ENCODE measurements at places on chromosomes 7 and 10.

DNA sequence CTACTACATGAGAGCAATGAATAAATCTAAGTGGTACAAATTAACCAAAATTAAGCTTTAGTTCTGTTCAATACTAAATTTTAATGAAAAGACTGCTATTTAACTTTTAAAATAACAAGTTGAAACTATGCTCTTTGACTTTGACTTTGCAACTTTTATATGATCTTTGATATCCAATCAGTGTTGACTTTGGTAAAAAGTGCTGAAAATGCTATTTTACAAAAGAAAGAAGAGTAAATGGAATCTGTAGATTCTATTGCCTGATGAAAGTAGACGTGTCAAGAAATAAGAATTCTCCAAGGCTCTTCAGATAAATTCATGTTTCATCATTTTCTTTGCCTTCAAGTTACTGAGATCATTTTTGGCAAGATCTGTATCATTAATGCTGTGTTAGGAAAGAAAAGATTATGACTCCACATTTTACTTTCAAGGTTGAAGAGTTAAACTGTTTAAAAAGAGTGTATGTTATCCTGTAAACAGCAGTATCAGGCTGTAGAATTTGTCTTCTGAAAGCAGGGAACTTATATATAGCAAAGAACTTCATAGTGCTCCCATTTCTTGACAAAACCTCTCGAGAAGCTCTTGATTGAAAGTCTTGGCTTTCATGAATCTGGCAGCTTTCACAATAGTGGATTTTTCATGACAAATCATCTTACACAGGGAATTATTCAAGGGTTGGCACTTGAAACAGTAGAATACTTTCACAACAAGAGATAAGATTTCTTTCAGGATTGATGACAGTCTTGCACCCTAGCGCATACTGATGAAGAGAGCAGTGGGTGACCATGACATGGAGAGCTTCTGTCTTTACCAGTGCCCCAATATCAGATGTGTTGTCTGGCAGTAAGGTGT is 72.1 kb downstream of the PTEN start:
- DNase-seq: no peak

DNA sequence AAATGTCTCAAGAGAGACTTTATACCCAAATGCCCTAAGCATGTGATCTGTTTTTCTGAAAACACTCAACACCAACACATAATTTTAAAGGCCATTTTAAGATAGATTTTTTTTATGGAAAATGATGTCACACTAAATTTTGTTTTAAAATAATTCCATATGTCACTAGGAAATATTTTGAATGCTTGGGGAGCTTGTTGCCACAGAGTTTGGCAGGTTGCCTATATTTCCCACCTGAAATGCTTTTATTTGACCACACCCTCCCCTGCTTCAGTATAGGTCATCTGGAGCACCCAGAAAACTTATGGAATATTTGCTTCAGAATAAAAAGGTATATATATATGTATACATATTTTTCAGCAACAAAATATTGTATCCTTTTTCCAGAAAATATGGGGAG is 180.0 kb upstream of the ANK3 start:
- DNase-seq: no peak

DNA sequence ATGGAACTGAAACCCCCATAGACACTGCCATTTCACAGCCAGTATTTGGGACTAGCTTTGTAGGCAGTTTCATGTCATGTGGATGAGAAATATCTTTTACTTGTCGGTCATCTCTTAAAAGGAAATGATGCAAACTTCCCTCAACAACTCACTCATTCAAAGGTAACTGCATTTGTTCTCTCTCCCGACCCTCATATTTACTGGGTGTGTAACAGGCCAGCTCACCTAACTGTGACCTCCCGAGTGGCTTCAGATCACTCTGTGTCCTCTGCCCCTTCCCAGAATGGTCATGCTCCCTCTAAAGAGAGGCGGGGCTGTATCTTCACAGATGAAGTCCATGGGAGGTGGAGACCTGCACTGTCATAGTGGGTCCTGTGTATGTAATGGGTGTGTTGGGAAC is 14.7 kb downstream of the LRRC18 start:
- no peak for DNase-seq

GRCh38 chr7:5870311-5870710 is 10.3 kb upstream of the OCM start:
- no peak for DNase-seq

DNA sequence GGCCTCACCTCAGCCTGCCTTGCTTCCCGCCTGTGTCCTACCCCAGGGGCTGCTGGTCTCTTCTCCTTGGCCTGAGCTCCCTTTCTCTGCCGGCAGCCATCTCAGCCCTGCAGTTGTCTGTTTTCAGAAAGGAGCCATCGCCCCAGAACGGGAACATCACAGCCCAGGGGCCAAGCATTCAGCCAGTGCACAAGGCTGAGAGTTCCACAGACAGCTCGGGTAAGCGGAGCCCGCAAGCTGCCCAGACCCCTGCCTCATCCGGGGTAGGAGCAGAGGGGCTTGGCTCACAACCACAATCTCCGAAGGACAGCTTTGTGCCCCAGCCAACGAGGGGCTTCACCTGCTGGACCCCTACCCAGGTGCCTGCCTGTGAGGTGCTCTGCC is 5.3 kb upstream of the DEPP1 start:
- DNase-seq: no peak

DNA sequence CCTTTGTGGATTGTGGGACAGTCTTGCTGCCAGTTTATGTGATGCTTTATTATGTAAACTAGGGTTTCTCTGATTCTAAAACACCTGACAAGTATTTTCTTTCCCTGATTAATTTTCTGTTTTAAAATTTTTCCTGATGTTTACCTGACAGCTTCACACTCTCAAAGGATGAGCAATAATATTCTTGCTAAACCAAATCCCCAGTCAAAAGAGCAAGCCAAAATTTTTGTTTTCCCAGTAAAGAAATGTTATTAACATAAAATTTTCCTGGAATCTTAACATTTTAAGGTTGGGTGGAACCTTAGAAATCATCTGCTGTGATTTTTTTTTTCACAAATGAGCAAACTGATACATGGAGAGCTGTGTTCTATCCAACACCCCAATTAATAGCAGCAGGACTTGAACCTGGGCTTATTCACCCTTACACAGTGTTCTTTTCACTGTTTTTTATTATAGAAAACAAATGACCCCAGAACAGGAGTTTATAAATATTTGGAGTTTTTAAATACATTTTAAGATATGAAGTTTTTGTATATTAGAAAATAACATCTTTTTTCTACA is 185.2 kb upstream of the VIPR2 start:
- no peak for DNase-seq

GRCh38 chr7:78444267-78444666 is 645.7 kb downstream of the PHTF2 start:
- DNase-seq: no peak

- no peak for DNase-seq
Measured at GRCh38 chr7:116829041-116829440, 33.3 kb upstream of the CAPZA2 start.

DNA sequence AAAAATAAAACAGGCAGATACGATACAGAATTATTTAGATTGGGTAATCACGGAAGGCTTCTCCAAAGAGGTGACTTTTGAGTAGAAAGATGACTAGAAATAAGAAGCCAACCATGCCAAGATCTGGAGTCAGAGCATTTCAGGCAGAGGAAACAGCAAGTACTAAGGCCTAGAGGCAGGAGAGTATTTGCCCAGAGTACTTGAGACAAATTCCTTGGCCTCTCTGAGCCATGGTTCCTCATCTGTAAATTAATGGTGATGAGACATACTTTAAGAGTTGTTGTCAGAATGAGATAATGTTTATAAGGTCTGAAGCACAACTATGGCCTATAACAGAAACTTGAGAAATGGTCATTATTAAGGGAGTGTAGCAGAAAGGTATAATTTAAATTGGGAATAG is 15.8 kb upstream of the GPR37 start:
- no peak for DNase-seq

DNA sequence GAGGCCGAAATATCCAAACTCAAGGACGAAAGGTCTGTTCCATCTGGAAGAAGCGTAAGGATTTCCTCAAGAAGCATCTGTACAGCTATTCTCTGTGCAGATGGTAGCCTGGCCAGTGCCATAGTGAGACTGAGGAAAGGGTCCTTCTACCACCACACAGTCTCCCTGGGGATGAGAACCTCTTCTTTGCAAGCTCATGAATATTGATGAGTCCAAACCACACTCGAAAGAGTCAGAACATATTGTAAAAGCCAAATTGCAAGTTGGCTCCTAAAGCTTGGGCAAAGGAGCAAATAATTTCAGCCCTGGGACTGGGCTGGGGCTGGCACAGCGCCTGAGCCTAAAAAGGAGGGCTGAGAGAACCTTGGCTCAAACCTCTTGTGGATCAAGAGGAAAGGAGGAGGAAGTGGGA is 66.1 kb upstream of the PIP4K2A start:
- DNase-seq: no peak

GRCh38 chr7:157795643-157796042 is 458.8 kb downstream of the DNAJB6 start:
- DNase-seq: no peak

- DNase-seq: no peak
Measured at GRCh38 chr7:15621468-15621867, 59.7 kb upstream of the AGMO start.

DNA sequence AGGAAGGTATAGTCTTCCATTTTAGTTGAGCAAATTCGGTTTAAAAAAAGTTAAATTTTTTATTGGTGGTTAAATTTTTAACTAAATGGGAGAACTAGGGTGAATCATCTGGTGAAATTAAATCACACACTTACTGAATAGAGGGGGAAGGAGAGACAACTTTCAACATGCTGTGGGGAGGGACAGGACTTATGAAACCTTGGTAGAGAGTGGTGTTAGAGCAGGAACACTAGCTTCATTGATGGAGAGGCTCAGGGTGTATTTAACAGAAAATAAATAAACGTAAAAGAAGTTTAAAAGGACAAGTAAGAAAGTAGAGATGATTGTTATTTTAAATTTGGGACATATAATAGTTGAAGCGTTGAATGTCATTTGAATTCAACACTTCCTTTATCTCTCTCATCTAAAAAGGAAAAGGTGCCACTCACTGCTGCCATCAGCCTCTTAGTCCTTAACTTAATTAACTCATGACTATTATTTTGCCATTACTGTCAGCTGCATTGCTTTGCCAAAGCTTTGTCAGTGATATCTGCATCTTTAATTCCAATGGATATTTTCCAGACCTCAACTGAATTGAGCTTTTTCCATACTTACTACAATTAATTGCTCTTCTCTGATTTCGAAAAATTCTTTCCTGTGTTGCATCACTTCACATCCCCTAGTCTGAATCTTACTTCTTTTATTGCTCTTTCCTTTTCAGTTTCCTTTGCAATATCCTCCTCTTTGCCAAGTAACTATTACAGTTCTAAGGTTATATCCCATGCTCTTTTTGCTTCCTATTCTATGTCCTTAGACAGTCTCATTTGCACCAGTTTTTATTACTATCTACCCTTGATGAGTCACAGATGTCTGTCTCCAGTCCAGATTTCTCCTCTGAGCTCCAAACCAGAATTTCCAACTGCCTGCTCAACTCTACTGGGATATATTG is 71.7 kb downstream of the GNAT3 start:
- DNase-seq: no peak

GRCh38 chr7:50534690-50535290 is 30.4 kb downstream of the DDC start:
- DNase-seq: peak; percentile 48

DNA sequence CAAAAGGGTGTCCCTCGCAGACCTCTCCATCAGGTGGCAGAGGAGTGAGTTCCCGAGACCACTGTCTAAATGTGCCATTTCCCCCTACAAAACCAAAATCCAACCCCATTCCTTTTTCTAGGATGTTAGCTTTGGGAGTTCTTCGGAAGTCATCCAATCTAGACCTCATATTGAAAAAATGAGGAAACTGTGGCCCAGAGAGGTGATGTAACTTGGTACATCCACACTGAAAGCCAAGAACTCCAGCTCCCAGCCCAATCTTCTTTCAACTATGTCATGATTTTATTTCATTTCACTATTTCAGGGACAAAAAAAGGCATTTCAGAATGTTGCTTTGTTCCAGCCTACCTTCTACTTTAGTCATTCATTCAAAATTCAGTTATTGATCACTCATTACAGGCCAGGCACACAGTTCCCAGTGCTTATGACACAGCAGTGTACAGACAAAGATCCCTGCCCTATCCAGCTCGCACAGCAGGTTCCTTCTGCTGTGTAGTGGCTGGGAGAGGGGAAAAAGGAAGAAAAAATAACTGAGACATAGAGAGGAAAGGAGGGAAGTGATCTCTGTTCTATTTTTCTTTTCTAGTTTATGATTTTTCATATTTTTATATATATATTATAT is 35.8 kb downstream of the SCRN1 start:
- DNase-seq: no peak

- no peak for DNase-seq
Measured at GRCh38 chr10:126705951-126706565, 35.6 kb upstream of the C10orf90 start.

DNA sequence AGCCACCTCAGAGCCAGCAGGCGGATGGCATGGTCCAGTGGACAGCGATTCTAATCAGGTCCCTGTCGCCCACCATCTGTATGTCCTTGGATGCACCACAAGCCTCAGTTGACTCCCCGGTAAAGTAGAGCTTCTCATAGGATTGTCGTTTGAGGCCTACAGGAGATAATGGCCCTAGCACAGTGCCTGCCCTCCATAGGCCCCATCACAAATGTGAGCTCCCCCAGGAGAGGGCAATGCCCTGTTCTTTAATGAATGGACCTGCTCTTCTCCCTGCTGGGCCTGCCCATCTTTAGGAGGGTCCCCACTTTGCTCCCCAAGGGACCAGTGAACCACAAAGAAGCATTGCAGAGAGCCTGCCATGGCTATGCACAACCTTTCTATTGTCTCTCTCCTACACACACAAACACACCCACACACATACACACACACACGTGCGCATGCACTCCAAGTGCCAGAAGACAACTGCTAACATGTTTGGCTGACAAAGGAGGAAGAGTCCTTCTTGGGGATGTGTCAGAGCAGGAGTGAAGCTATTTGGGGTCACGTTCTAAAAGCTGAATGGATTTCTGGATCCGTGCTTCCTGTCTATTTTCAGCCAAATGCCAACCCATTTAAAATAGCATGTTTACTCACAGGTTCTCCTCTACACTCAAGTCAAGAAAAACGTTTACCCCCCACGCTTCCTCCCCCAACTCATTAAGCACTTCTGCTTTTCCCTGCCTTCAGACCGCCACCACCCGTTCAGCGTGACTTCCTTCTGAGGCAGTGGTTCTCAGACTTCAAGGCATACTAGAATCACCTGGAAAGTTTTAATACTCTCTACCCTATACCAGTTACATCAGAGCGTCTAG is 196.1 kb downstream of the GRID1 start:
- no peak for DNase-seq

GRCh38 chr7:2893411-2893861 is 49.3 kb upstream of the GNA12 start:
- DNase-seq: no peak

Data from NCI-H82 (cell line).